ENCODE measurements at places on chromosomes 13 and 19. TPM values are rescaled to one million over a fixed set of nuclear protein-coding genes. Genes with fewer than 3 reads are reported as not detected.

The VAV1 gene
- 8.1 TPM for total RNA-seq

- peak within 1 kb of the TSS; percentile 17 for H3K27ac ChIP-seq
- H3K4me3 ChIP-seq, result no peak within 1 kb of the TSS
- DNase-seq, result no peak
- no peaks in the 10 kb centered on the region for H3K36me3 ChIP-seq
- no peaks in the 10 kb centered on the region for H3K27me3 ChIP-seq
These were observed at the start of gene TMEM150B for GRCh38 chr19:55325172-55325571. TMEM150B (minus strand) TSS chr19:55325341; CDS start chr19:55321036, 4,305 bp downstream.

The CACNG7 gene
- not detected for total RNA-seq

The EPS8L1 gene
- total RNA-seq, result 40.8 TPM

DNA sequence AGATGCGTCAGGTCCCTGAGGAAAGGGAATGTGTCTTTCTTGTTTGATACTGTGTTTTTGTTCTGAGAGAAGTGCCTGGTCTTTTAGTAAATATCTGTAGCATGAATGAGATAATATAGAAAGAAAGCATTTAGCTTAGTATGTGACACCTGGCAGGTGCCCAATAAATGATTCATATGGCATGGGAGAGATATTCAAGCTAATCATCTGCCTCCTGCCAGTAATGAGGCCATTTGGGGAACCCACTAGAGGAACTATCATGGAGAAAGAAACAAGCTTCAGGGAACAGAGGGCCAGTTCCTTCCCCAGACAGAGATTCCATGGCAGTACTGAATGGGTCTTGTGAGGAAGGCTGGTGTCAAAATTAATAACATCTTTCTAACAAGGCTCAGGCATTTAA, 603.9 kb downstream of the DCT start:
- H3K27ac ChIP-seq, result no peak overlapping the region
- H3K4me3 ChIP-seq, result no peak overlapping the region
- H3K36me3 ChIP-seq, result no peaks in the 10 kb centered on the region
- no peak for DNase-seq

DNA sequence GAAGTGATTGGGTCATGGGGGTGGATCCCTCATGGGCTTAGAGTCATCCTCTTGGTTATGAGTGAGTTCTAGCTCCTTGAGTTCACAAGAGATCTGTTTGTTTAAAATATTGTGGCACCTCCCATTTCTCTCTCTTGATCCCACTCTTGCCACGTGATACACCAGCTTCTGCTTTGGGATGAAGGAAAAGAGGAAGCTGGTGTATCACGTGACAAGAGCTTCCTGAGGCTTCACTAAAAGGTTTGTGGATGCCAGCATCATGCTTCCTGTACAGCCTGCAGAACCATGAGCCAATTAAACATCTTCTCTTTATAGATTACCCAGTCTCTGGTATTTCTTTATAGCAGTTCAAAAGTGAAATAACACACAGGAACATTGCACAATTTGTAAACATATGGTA, 352.5 kb upstream of the ATXN8OS start:
- no peak overlapping the region for H3K27ac ChIP-seq
- H3K36me3 ChIP-seq, result no peaks in the 10 kb centered on the region
- H3K4me1 ChIP-seq, result no peaks in the 10 kb centered on the region
- H3K27me3 ChIP-seq, result no peaks in the 10 kb centered on the region
- no peak for DNase-seq

The FPR2 gene
- not detected for total RNA-seq

GRCh38 chr19:51514866-51515481, 13.4 kb upstream of the SIGLEC12 start:
- DNase-seq, result no peak
- no peaks in the 10 kb centered on the region for H3K4me1 ChIP-seq
- H3K4me3 ChIP-seq, result no peak overlapping the region

GRCh38 chr13:106561551-106562170, 6.3 kb downstream of the ARGLU1 start:
- no peak for DNase-seq
- peaks cover 64% of the 10 kb centered on the region for H3K4me1 ChIP-seq
- H3K36me3 ChIP-seq, result peaks cover 24% of the 10 kb centered on the region
- H3K27me3 ChIP-seq, result no peaks in the 10 kb centered on the region
- H3K4me3 ChIP-seq, result no peak overlapping the region

DNA sequence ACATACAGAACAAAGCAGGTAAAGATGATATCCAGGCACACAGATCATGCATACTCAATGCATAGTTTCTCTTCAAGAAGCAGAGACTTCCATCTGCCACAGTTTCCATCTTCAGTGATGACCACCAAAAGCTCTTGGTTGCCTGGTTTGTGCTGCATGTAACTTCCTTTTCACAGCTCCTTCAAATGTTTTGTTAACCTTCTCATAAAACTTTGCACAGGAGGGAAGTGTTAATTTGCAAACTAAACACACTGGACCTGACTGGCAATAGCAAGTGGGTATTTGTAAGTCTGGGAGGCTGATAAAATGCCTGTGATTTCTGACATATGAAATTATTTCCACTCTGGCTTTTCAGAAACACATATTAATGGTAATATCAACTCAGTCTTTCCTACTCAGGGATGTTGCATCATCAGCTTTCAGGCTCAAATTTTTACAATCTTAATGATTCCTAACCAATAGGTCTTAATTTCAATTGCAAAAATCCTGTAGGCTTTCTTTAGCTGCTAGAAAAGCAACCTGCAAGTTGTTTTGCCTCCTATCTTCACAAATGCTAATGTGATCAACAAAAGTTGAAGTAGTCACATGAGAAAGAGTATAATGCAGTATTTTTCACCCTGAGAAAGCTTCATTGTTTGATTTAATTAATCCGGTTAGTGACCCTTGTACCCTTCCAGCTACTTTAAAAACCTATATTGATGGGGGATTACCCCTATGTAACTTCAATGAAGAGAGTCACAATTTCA, 575.6 kb downstream of the DIAPH3 start:
- no peaks in the 10 kb centered on the region for H3K4me1 ChIP-seq
- H3K36me3 ChIP-seq, result no peaks in the 10 kb centered on the region
- H3K27me3 ChIP-seq, result no peaks in the 10 kb centered on the region
- H3K27ac ChIP-seq, result no peak overlapping the region
- H3K4me3 ChIP-seq, result no peak overlapping the region
- DNase-seq, result no peak
